ENCODE measurements at places on chromosomes 6 and 20.
A peak's percentile ranks its signal among the peaks of the same experiment; 100 is the strongest.

DNA sequence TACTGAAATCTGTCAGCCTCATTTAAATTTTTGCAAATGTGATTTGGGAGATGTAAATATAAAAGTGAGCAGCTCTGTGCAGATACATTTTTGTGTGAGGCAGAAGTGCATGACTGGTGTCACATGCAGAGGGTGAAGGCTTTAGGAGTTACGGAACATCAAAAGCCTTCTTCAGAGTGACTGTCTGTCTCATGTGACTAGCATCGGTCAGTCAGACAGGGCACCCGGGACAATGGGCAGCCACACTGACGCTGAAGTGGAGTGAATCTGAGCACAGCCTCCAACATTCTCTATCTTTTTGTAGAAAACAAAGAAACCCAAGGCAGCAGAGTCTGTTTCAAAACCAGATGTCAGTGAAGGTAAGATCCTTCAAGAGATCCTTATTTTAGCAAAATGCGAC lies 7.9 kb upstream of the FAM209A start:
- DNase-seq, result no peak

GRCh38 chr20:49854190-49854875 lies 41.7 kb downstream of the SLC9A8 start:
- DNase-seq, result no peak

DNA sequence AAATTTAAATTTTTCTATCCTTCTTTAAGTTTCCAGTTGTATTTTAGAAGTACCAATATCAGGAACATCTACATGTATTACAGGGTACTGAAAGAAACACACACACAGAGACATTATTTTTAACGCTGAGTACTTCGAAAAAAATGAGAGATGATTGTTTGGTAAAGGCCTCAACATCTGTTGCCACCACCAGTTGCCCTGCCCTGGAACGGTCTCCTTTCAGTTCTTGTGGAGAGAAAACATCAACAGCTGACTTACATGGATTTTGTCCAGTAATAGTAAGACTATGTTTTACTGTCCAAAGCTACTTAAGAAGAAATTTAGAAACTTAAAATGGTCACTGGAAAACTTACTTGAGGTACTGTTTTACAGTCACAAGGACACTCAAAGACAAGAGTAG lies 16.7 kb downstream of the HMGCLL1 start:
- no peak for DNase-seq

DNA sequence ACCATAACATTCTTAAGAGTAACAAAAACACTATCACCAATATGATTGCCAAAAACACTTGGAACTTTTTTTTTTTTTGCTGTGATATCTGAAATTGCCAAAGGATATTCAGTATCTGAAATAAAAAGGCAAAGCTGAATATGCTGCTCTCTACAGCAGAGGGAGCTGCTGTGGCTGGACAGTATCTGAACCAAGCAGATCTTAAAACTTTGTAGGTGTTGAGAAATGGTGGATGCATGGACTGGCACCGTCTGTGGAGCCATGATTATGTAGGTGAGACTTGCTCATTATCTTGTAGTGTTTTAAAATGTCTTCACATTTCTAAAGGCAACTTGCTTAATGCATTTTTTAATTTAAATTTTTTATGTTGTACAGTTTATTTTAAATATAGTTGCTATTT lies 9.2 kb downstream of the PDCD2 start:
- DNase-seq, result peak; percentile 22

DNA sequence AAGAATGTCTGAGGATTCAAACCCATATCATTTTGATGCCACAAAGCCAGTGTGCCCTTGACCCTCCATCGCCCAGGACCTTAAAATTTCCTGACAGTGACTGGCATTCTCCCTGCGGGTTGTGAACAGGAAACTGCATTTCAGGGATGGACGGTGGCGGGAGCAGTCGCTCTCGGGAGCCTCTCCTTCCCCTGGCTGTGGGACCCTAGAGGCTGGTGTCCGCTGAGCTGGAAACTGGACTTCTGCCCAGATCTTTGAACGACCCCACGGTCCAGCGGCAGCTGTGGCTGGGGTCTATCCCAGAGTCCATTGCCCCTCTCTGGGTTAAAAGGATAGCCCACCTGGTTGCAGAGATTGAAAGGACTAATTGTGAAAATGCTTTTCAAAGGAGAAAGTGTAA lies 1.4 kb upstream of the SEC63 start:
- DNase-seq, result no peak

DNA sequence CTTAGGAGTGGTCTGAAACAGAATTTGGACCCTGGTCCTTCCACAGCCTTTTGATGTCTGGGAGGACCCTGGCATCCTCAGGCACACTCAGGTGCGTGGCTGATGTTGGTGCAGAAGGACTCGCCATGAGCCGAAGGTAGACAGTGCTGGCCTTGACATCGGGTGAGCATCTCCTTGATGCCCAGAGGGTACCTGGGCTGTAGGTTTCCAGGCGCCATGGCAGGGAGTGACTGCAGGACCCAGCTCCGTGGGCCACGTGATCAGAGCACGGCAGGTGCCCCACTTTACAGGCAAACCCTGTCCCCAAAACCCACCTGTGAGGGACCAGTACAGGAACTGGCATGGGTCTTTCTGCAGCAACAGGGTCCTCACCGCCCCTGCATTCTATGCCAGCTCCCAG lies 319.2 kb downstream of the CDH4 start:
- no peak for DNase-seq

DNA sequence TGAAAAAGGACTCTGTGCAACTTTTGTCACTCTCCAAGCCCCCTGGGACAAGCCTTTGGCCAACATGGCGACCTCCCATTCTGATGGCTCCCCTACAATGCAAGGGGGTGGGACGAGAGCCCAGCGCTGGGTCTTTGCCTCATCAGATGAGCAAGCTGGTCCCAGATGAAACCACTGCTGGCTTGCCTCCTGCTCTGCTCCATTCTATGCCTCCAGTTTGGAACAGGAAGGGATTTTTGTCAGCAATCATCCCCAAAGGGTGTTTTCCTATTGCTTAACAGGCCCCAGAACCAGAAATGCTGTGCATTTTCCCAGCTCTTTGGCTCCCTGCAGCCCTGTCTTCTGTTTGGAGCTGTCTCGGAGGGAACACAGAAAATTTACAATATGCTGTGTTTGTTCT lies 412.7 kb downstream of the MAFB start:
- no peak for DNase-seq

- DNase-seq, result no peak
Measured at GRCh38 chr6:10205120-10205519, 209.8 kb downstream of the TFAP2A start.

- no peak for DNase-seq
Measured at GRCh38 chr20:62822239-62822787, 5.5 kb downstream of the COL9A3 start.

DNA sequence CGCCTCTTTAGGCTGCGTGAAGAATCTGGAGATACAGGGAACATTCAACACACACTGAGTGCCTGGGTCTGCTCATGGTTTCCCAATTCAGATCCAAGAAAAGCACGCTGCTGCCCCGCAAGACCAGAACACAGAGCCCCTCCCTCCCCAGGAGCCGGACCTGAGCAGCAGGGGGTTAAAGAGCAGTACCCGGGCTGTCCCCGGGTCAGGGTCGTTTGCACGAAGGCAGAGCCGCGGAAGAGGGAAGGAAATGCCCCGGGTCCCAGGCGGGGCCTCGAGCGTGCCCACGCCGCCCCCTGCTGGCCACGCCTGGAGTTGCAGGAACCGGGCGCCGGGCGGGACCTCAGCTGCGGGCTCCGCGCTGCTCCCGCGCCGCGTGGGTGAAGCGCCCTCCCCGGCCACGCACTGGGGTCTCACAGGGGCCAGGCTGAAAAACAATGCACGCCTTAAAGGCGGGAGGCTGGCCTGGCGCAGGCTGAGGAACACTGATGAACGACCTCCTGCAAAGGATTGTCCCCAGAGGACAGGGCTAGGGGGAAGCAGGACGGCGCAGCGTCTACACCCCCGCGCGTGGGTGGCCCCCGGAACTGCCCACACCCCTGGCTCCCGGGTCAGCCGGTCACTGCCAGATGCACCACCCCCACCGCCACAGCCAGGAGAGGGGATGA lies 48.9 kb downstream of the ANKRD60 start:
- DNase-seq, result no peak

- DNase-seq, result no peak
Measured at GRCh38 chr20:4568361-4568959, 153.2 kb upstream of the PRND start.

- no peak for DNase-seq
Measured at GRCh38 chr6:5453546-5453945, 192.2 kb downstream of the FARS2 start.

DNA sequence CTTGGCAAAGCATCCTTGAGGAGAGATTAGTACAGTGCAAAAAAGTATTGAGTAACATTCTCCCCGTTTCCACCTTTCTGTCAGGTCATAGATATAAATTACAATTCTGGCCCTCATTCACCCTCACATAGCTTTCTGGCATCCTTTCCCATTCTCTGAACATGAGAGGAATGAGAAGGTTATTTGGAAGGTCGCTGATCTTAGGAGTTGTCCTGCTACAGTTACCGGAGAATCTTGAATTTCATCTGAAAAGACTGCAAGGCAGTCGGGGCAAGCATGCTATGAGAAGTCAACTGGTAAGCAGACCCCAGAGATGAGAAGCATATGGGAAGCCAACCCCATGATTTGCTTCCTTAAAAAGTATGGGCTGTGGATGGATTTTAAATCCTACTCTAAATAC lies 166.7 kb upstream of the CENPW start:
- DNase-seq, result no peak

DNA sequence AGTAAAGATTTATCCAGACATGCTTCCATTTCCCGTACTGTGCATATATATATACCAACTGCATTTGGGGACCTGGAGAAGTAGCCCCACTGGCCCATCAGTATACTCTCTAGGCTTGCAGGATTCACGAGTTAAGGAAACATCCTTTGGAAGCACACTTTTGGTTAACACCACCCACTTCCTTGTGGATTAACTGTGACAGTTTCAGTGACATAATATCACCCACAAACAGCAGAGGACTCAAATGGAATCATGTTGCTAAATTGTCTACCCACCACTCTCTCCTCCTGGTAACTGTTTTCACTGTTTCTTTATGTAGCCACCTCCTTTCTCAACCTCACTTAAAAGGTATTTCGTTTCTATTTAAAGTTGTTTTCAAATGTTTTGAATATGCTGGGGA lies 55.0 kb downstream of the PROKR2 start:
- DNase-seq, result no peak

DNA sequence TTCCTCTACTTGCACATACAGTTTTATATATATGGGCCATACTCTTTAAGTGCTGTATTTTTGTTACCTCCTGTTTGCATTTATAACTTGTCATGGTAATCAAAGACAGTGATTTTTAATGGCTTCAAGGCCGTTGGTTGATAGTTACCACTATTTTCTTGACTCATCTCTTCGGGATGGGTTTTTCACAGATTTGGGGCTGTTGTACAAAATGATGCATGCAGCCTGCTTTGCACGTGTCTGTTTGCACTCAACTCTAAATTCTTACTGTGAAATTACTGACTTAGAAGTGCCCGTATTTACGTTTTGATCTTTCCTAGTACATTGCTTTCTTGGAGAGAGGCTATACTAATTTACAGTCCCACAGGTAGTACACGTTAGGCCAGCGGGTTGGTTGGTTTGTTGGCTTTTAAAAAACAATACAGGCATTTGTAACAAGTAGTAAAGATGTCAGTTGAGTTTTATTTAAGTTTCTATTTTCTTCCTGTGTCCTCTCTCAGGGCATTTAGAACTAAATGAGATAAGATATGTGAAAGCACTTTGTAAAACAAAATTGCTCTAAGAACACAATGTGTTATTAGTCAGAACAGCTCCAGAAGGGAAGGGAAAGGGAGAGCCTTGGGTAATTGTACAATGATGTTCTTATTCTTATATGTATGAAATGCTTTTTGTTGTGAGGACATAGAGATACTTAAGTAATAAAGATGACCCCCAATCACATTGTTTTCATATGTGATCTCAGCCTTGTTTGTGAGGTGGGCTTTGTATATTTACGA lies 11.7 kb downstream of the JARID2 start:
- DNase-seq, result no peak

- no peak for DNase-seq
Measured at GRCh38 chr6:116467514-116467913, 6.3 kb downstream of the CALHM6 start.

- DNase-seq, result no peak
Measured at GRCh38 chr20:2693286-2694007, 867 bp downstream of the EBF4 start.

DNA sequence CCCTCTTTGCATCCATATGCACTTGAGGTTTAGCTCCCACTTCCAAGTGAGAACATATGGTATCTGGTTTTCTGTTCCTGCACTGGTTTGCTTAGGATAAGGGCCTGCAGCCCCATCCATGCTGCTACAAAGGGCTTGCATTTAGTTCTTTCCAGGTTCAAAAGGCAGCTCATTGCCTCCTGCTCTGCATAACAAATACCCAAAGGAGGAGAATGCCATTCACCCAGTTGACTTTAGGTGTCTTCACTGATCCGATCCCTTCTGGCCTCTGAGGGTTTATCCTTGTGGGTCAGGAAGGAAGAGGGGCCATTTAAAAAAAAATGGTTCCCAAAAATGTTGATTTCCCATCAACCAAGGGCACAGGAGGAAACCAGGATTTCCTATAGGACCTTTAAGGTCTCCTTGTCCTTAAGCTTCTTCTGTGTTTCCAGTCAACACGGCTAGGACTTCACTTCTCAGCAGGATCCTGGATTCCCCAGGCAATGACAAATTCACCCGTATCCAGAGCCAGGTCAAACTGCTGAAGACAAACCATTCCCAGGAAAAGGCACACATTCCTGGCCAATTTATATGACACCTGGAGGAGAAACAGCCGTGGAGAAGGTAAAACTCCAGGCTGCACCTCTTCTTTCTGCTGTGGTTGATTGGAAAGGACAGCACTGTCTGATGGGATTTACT lies 447.7 kb upstream of the CDH4 start:
- DNase-seq, result no peak
